ENCODE measurements at places on chromosomes 4 and X.

GRCh38 chr4:38610966-38611431 is 53.0 kb upstream of the KLF3 start:
- DNase-seq: no peak

DNA sequence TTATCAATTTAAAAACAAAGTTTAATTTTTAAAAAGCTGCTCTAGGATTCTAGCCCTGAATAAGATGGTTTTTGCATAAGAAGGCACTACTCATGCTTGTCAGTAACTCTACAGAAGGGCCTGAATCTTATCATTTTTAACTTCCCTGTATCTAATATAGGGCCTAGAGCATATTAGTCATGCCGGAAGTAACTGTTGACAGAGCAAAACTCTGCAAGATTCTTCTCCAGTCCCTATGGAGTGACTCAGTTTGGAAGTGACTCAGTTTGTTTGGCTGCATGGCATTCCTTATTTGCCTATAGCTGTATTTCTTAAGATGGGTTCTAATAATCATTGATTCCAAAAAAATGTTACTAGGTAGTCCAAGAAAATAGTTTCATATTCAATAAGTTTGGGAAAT is 431.8 kb upstream of the HTR2C start:
- no peak for DNase-seq

- no peak for DNase-seq
Measured at GRCh38 chrX:17377795-17378194, 2.8 kb downstream of the NHS start.

- no peak for DNase-seq
Measured at GRCh38 chr4:94525993-94526728, 74.4 kb downstream of the PDLIM5 start.

DNA sequence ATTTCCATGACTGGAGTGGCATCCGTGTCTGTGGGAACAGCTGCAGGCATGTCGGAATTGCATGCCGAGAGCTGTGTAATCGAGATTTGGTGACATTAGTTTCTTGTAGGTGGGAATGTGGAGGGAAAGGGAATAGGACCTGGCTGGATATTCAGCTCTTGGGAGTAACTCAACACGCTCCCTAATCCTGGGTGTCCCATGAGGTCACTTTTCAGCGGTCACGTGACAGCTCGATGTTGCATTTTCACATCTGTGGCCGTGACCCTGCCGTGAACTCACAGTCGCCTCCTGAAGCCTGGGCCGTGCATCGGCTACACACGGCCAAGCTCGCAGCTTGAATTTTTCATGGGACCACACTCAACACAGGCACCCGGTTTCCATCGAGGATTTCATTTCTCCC is 25.8 kb upstream of the PSAPL1 start:
- no peak for DNase-seq

GRCh38 chr4:43380093-43380492 is 487.6 kb downstream of the GRXCR1 start:
- no peak for DNase-seq

- DNase-seq: no peak
Measured at GRCh38 chr4:3499710-3500109, 32.5 kb downstream of the LRPAP1 start.

- DNase-seq: no peak
Measured at GRCh38 chr4:24775750-24776149, 19.6 kb upstream of the SOD3 start.

DNA sequence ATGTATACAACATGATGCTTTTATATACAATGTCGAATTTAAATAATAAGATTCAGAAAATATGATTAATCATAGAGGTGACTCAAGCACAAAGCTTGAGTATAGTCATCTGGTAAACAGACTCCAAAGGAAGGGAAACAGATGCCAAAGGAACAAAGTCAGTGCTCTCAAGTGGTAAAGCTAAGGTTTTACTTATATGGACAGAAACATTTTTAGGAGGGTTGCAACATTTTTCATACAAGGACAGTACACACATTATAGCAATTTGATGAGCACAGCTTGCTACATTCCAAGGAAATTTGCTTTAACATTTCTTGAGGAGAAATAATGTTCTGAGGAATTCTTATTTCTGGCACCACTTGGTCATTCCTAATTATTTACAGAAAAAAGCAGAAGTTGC is 333.4 kb upstream of the AADAT start:
- DNase-seq: no peak

DNA sequence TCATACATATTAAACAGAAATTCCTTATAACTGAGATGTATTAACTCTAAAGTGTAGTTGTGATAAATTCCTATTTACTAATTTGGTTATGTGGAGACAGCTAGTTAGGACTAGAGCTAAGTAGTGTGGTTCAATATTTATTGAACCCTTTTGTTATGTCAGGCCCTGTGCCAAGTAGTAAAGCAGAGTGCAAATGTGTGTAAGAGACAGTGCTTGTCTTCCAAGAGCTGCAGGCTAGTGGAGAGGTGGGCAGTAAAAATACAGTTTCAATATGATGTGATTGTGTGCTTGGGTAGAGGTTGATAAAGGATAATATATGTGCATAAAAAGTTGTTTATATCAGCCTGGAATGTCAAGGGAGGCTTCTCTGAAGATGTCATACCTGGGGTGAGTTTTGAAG is 80.0 kb downstream of the TBC1D19 start:
- DNase-seq: no peak

GRCh38 chr4:6956087-6956433 is 46.4 kb downstream of the TBC1D14 start:
- DNase-seq: no peak

GRCh38 chrX:9141496-9141895 is 107.6 kb upstream of the FAM9B start:
- no peak for DNase-seq

GRCh38 chr4:131367441-131367840 is 1781.7 kb upstream of the PCDH10 start:
- DNase-seq: no peak

- no peak for DNase-seq
Measured at GRCh38 chr4:156547439-156547838, 424.2 kb downstream of the PDGFC start.

GRCh38 chrX:1388651-1389050 is 3.3 kb downstream of the SLC25A6 start:
- DNase-seq: no peak

DNA sequence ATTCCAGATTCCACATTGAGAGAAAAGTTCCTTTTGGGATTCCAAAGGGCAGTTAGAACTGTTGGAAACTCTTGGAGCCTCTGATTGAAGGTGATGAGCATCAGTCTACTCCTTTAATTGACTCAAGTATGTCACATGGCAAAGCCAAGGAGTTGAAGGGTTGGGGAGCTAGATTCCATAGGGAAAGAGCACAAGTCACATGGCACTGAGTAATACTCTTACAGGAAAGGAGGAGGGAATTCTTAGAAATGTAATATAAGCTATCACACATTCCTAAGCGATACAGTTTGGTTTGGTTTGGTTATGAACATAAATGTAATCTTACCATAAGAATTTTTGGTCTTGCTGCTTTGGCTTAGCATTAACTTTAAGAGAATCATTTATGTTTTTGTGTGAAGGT is 15.7 kb downstream of the SPCS3 start:
- no peak for DNase-seq

GRCh38 chr4:2925931-2926860 is 37.0 kb downstream of the NOP14 start:
- no peak for DNase-seq

- no peak for DNase-seq
Measured at GRCh38 chr4:8916906-8917305, 45.3 kb upstream of the HMX1 start.

DNA sequence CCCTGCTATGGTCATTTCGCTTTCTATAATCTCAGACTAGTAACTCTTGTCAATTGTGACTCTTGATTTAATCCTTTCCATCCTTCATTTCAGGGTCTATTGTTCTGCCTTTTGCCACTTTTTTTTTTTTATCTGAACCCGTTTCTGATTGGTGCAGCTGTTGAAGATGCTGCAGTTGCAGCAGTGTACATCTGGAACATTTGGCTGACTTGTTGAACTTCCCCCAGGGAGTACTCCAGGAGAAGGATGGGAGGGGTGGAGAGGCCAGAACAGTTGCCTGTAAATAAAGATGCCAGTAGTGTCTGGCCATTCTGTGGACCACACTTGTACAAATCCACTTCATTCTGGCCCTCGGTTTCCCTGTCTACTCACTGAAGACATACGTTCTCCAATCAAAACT is 1.0 kb upstream of the EDA start:
- DNase-seq: no peak

GRCh38 chrX:24590111-24590510 is 57.0 kb downstream of the PCYT1B start:
- DNase-seq: no peak

DNA sequence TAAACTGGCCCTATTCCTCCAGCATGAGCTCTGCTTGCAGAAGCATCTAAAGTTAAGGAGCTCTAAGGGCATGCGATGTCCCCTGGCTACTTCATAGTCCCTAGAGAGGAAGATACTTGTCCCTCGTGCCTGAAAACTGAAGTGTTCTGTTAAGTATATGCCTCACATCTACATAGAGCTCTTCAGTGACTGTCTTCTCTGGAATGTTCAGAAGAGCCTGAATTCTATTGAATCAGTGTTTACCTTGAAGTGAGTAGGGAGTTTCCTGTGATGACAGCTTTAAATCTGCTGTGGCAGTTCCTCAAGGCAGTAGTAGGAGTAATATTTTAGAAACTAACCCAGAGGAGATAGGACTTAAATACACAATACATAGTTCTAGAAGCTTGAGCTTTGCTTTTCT is 111.2 kb downstream of the ZNF518B start:
- DNase-seq: no peak

- no peak for DNase-seq
Measured at GRCh38 chrX:20455001-20455400, 188.3 kb upstream of the RPS6KA3 start.

DNA sequence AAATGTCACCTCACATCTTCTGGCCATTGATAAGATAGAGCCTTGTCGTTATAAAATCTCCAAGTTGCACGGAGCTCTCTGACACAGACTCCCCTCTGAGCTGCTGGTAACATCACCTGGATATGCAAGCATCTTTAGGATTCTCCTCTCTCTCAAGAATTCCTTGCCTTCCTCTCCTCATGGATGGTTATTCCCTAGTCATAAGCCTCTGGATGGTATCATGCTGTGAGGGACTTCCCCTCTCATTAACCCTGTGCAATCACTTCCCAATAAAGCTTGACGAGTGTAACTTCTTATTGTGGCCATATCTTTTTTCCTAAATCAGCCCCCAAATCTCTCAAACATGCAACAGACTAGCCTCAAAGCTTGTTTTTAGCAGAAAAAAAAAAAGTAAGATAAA is 1057.0 kb upstream of the SLIT2 start:
- DNase-seq: no peak

DNA sequence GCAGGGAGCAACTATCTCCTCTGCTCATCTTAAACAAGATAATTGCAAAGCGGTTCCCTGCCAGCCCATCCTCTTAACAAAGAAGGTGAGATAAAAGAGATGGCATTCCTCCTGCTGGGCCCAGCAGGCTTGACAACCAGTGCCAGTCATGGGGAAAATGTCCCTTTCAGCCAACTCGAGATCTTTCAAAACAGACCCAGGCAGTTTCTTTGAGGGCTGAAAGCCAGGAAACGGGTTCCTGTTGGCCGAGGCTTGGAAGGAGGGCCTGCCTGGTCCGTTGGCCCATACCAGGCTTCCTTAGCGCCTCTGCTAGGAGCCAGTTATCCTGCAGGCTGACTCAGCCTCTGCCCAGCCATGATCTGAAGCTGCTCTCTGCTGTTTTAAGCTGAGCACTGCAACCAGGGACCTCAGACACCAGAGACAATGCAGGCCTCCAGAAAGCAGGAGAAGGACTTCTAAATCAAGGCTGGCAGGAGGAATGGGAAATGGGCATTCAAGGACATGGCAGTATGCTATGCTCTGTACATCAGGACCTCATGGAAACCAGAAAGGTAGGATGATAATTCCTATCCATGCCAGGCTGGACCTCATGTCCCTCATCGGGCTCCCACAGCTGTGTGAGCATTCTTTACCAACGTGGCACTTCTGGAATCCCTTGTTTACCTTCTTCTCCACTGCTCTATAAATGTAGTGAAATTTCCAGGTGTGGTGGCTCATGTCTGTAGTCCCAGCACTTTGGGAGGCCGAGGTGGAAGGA is 42.4 kb upstream of the SLC2A9 start:
- DNase-seq: no peak

DNA sequence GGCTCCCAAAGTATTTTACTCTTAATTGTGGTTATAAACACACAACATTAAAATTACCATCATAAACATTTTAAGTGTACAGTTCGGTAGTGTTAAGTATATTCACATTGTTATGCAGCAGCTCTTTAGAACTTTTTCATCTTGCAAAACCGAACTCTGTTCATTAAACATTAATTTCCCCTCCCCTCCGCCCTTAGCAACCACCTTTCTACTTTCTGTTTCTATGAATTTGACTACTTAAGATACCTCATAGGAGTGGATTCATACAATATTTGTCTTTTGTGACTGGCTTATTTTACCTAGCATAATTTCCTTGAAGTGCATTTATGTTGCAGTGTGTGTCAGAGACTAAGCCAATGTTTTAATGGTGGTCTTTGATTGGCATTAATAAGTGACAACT is 32.6 kb downstream of the IL13RA1 start:
- no peak for DNase-seq

DNA sequence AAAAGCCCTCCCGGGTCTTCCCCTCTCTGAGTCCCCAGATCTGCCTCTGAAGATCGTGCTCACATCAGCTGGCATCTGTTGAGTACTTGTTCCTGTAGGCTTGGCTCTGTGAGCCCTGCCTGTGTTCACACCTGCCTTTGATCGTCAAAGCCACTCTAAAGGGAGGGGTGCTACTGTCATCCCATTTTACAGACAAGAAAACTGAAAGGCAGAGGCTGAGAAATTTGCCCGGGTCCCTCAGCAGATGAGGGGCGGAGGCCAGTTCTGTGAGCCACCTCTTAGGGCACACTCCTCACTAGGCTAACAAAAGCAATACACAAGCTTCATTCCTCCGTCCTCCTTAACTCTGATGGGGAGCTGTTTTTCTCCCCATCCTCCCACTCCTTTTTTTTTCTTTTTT is 655 bp downstream of the CYTL1 start:
- no peak for DNase-seq

DNA sequence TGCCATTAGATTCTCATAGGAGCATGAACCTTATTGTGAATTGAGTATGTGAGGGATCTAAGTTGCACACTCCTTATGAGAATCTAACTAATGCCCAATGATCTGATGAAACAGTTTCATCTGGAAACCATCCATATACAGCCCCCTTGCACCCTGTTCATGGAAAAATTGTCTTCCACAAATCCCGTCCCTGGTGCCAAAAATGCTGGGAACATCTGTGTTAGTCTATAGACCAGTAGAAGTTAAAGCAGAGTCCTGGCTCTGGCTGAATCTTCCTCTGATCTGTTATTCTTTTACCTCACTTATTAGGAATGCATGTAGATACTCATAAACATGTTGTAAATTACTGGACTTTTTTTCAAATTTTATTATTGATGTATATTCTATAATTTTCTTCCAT is 29.2 kb downstream of the SULT1B1 start:
- DNase-seq: no peak

DNA sequence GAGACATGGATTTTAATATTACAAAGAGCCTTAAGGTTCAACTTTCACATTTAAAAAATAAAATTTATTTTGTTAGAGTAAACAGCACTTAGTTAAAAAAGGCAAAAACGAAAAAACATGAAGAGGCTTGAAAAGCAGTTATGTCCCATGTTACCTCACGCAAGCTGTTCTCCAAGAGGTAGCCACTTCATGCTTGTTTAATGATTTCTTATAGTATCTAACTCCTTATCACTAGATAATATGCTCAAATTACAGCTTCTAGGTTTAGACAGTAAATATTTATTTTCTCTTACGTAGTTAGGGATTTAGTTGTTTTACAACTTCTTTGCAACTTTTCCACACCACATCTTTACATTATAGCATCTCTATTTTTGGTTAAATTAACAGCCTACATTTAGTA is 27.8 kb upstream of the TMPRSS11D start:
- DNase-seq: no peak

Measured in GM19239 (cell line).